Gastrocnemius medialis (tissue), 4 donors: ENCODE measurements at places on chromosomes 12 and 14.

DNA sequence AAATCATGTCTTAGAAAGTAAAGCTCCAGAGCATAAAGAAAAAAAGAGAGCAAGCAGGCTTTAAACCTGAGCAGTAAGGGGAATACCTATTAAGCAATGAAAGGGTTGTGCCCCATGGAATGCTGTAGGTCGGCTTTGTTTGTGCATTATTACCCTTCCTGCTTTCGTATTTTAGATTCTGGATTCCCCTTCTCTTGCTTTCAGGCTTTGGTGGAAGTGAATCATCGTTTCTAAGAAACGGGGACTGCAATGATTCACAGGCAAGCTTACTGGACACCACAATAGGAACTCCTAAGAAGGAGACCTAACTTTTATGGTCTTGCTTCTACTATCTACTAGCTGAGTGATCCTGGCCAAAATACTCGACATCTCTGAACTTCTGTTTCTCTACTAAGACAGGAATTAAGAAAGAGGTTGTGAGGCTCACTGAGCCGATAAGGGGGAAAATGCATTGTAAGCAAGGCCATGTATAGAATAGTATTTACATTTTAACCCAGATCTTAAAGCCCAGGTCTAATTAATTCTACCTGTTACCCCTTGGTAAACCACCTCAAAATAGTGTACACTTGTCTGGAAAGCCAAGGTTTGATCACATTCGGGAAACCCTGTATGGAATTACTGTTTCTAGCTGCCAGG is 1.2 kb upstream of the BMAL2 start:
- no peak for DNase-seq

- no peak for DNase-seq
Measured at GRCh38 chr14:56482310-56482911, 97.2 kb upstream of the TMEM260 start.

DNA sequence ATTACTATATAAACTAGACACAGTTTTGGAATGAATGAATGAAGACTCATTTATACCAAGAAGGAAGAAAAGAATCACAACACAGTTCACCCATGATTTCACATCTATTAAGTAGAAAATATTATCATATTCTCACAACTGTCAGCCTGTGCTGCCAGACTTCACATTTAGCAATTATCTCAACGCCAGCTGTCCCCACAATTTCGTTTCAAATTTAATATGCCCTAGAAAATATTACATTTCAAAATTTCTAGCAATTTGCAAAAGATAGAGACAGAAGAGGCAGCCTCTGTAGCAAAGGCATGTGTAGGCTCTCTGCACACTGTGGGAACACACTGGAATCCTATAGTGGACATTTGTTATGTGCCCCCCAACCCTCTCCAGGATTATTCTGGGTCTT is 83.6 kb downstream of the ANKS1B start:
- no peak for DNase-seq

- DNase-seq = no peak
Measured at GRCh38 chr12:20588042-20588441, 107.1 kb upstream of the SLCO1C1 start.

GRCh38 chr14:101029668-101030290 is 126.3 kb upstream of the RTL1 start:
- DNase-seq = no peak
